Epithelial cell of umbilical artery (primary cell): ENCODE measurements at places on chromosomes 5 and 9. TPM values are rescaled to one million over a fixed set of nuclear protein-coding genes. Genes with fewer than 3 reads are reported as not detected.

Gene TAF11L10
- not detected in 2 replicates for total RNA-seq

Gene IER5L
- 10.7 and 18.7 TPM in 2 replicates for total RNA-seq

Gene CD72
- not detected in 2 replicates for total RNA-seq

Gene PCDHA2
- total RNA-seq: 0.15 TPM in 1 of 2 replicates, not detected in the other

Gene CERCAM
- total RNA-seq: 14.6 and 21.8 TPM in 2 replicates

Gene CDKN2A
- total RNA-seq: 2.1 and 4.9 TPM in 2 replicates

Gene PPP2R2B
- total RNA-seq: under 0.01 and 0.15 TPM in 2 replicates

Gene FBP1
- total RNA-seq: 4.6 and 6.8 TPM in 2 replicates

Gene PCDHA1
- total RNA-seq: 0.32 TPM in 1 of 2 replicates, not detected in the other

Gene AQP7
- total RNA-seq: not detected in 2 replicates

Gene ZMAT2
- 49.7 and 59.4 TPM in 2 replicates for total RNA-seq

Gene CD274
- 17.9 and 47.0 TPM in 2 replicates for total RNA-seq

Gene BTNL3
- total RNA-seq: not detected in 2 replicates

Gene CFAP157
- total RNA-seq: not detected in 2 replicates

Gene MARVELD2
- total RNA-seq: 2.9 and 4.0 TPM in 2 replicates

Gene ZDHHC11
- under 0.01 and 2.4 TPM in 2 replicates for total RNA-seq

Gene GIN1
- 3.2 and 6.5 TPM in 2 replicates for total RNA-seq

Gene HAVCR1
- total RNA-seq: not detected in 2 replicates

Gene SHROOM1
- 5.2 and 7.3 TPM in 2 replicates for total RNA-seq

Gene LRRC19
- not detected in 2 replicates for total RNA-seq

Gene PCDHB15
- total RNA-seq: 0.32 and 0.46 TPM in 2 replicates

Gene CXXC5
- total RNA-seq: 17.9 and 27.7 TPM in 2 replicates

Gene ZNG1C
- 19.2 and 29.3 TPM in 2 replicates for total RNA-seq

Gene FST
- total RNA-seq: 45.5 and 47.7 TPM in 2 replicates

Gene SLC44A1
- 44.5 and 55.3 TPM in 2 replicates for total RNA-seq

Gene LEAP2
- total RNA-seq: not detected in 2 replicates

Gene ARL10
- 5.8 and 8.1 TPM in 2 replicates for total RNA-seq

Gene ADAMTS2
- total RNA-seq: 0.32 and 4.7 TPM in 2 replicates

Gene PDE6A
- not detected in 2 replicates for total RNA-seq

Gene LHX3
- not detected in 2 replicates for total RNA-seq

Gene HBEGF
- total RNA-seq: 13.4 and 26.3 TPM in 2 replicates

Gene RANBP6
- total RNA-seq: 53.3 and 64.1 TPM in 2 replicates

Gene NXNL2
- not detected in 2 replicates for total RNA-seq

Gene PAEP
- not detected in 2 replicates for total RNA-seq

Gene S1PR3
- 1.8 and 2.9 TPM in 2 replicates for total RNA-seq

Gene IRX2
- not detected in 2 replicates for total RNA-seq

Gene EDIL3
- total RNA-seq: 47.0 and 47.4 TPM in 2 replicates

Gene HTR4
- not detected in 2 replicates for total RNA-seq

Gene AGXT2
- not detected in 2 replicates for total RNA-seq

Gene SLC6A7
- not detected in 2 replicates for total RNA-seq

Gene IRX1
- total RNA-seq: under 0.01 TPM in 1 of 2 replicates, not detected in the other

Gene CARTPT
- total RNA-seq: not detected in 2 replicates

Gene GABRA1
- not detected in 2 replicates for total RNA-seq

Gene EGR1
- 0.97 and 1.4 TPM in 2 replicates for total RNA-seq

Gene KCNIP1
- total RNA-seq: not detected in 2 replicates

Gene TAS2R1
- not detected in 2 replicates for total RNA-seq

Gene IFNA7
- not detected in 2 replicates for total RNA-seq

Gene ARSK
- 5.5 and 7.1 TPM in 2 replicates for total RNA-seq

Gene SHISAL2B
- total RNA-seq: not detected in 2 replicates

Gene PLAC8L1
- not detected in 2 replicates for total RNA-seq
